ENCODE measurements at places on chromosomes 3 and 15. TPM values are rescaled to one million over a fixed set of nuclear protein-coding genes. Genes with fewer than 3 reads are reported as not detected.

ZCWPW2 gene
- polyA plus RNA-seq, result 0.19 TPM

A4GNT gene
- not detected for polyA plus RNA-seq

ATP13A5 gene
- polyA plus RNA-seq, result not detected

INKA1 gene
- 35.5 TPM for polyA plus RNA-seq

SELENOS gene
- polyA plus RNA-seq, result 55.2 TPM

DOCK3 gene
- polyA plus RNA-seq, result not detected

ADAMTSL3 gene
- polyA plus RNA-seq, result not detected

PTX3 gene
- polyA plus RNA-seq, result not detected

RAB6B gene
- polyA plus RNA-seq, result 0.36 TPM

CCRL2 gene
- polyA plus RNA-seq, result 1.3 TPM

ETFA gene
- polyA plus RNA-seq, result 107 TPM

SLC2A2 gene
- not detected for polyA plus RNA-seq

LSMEM2 gene
- polyA plus RNA-seq, result 0.30 TPM

CD200R1 gene
- polyA plus RNA-seq, result 8.5 TPM

OXTR gene
- polyA plus RNA-seq, result 0.14 TPM

CHSY1 gene
- polyA plus RNA-seq, result 1.1 TPM

RHCG gene
- not detected for polyA plus RNA-seq

CACNA2D2 gene
- 0.11 TPM for polyA plus RNA-seq

TNNC1 gene
- not detected for polyA plus RNA-seq

SMCO1 gene
- not detected for polyA plus RNA-seq

SOX14 gene
- polyA plus RNA-seq, result not detected

CD200R1L gene
- polyA plus RNA-seq, result not detected

LMAN1L gene
- polyA plus RNA-seq, result not detected

FSTL1 gene
- polyA plus RNA-seq, result not detected

HYAL1 gene
- polyA plus RNA-seq, result 0.14 TPM

HCLS1 gene
- polyA plus RNA-seq, result 468 TPM

Data from IgD-negative memory B cell (primary cell).